ENCODE measurements at places on chromosomes 13 and 19.

- no peak for DNase-seq
These were observed 52.0 kb downstream of the KLF2 start for GRCh38 chr19:16376649-16377048.

- no peak for DNase-seq
These were observed 12.1 kb upstream of the ZNF492 start for GRCh38 chr19:22622020-22622419.

GRCh38 chr19:12872255-12872654 lies 9.0 kb downstream of the DNASE2 start:
- no peak for DNase-seq

DNA sequence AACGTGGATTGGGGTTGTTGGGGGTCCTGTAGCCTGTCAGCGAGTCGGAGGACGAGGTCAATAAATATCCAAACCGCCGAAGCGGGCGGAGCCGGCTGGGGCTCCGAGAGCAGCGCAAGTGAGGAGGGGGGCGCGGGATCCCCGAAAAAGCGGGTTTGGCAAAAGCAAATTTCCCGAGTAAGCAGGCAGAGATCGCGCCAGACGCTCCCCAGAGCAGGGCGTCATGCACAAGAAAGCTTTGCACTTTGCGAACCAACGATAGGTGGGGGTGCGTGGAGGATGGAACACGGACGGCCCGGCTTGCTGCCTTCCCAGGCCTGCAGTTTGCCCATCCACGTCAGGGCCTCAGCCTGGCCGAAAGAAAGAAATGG lies 754 bp upstream of the SIX5 start:
- DNase-seq = no peak

All from NCI-H2081 treated with DMSO at 0.1 percent for 48 hours (cell line).